IMR-90 (cell line): ENCODE measurements at places on chromosomes 16 and 17.

DNA sequence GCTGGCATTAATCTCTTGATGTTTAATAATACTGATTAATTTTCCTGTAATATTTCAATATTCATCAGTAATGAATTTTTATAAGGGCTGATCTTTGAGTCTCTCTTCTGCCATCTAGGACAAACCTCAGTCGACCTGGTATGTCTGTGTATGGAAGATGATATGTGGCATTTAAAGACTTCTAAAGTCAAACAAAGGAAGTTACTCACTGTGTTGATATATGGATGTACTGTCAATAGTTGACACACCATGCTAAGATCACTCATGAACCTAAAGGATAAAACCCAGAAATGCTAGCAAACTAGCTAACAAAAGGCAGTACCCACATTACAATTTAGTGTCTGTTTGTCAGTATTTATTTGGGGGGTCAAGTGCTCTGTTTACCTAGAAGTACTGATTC, 380.7 kb upstream of the GOT2 start:
- no peak for DNase-seq

- no peak for DNase-seq
These were observed 210.0 kb downstream of the FTO start for GRCh38 chr16:53913920-53914319.

GRCh38 chr16:8964462-8964861, 756 bp upstream of the USP7 start:
- no peak for DNase-seq

DNA sequence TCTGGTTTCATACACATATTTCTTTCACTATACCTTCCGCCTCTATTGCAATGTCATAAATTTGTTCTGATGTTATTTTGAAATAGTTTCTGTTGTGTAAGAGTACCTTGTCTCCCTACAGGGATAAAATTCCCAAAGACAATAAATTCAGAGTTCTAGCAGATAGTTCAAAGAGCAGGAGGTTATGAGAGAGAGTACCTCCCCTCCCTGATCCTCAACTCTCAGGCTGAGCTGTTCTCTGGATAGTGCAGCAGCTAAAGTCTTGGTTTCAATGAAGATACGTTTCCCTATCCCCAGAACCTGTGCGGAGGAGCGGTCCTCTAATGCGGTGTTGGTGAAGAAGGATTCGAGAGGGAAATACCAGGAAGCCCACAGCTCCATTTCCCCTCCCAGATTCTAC, 190.2 kb upstream of the CPHXL start:
- no peak for DNase-seq

- no peak for DNase-seq
These were observed 3.5 kb upstream of the TSPOAP1 start for GRCh38 chr17:58331815-58332777.

DNA sequence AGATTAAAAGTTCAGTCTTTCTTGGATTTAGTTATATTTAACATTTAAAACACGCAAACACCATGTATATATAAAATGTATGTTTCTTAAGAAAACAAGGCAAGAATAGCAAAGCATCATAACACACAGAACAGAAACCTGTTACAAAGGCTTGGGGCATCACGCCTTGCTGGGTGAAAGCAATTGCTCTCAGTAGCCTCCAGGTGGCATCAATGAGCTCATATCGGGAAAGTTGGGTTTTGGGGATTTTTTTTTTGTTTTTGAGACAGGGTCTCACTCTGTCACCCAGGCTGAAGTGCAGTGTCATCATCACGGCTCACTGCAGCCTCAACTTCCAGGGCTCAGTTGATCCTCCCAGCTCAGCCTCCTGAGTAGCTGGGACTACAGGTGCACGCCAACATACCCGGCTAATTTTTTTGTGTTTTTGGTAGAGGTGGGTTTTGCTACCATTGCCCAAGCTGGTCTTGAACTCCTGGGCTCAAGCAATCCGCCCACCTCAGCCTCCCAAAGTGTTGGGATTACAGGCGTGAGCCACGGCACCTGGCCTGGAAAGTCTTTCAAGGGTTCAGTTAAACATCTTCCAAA, 56.9 kb downstream of the CYB5D2 start:
- DNase-seq = peak; percentile 42

- DNase-seq = no peak
These were observed 18.3 kb upstream of the COPRS start for GRCh38 chr17:31877341-31877740.

DNA sequence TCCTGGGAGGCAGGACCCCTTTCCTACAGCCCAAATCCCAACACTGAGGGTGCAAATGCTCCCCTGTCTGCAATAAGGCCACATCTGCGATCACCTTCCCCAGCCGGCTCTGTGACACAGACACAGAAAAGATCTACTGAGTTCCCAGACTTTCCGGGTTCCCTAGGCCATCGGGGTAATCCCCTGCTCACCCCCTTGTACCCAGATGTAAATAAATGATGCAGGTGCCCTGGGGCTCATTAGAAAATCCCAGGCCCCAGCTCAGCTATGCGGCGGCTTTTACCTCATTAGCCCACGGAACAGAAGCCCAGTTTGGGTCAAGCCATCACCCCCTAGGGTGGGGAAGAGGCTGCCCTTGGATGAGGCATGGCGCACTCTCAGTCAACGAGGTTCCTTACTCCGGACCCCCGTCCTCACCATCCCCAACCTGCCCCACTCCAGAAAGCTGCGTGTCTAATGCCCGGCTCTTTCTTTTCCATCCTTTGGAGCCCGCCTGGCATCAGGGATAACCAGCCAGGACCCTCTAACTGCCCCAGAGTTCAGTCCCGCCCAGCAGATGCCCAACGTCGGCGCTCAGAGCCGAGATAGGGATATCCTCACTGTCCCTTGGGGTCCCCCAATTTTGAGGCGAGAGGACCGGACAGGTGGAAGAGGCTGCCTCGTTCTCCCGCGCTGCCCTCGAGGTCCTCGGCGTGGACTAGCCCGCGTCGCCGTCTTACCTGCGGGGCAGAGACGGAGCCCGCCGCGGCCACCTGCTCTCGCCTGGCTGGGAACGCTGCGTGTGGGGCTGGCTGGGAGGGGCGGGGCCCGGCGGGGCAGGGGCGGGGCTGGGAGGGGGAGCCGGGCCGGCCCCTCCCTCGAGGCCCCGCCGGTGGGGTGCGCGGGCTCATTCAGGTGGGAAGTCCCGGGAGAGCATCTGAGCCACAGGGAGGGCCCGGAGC, at the start of gene ZNF385C:
Gene ZNF385C, minus strand, starts transcription at position 783 of the 941 bp plus-strand sequence. CDS start 35,417 bp downstream, outside the sequence.
- DNase-seq = no peak

DNA sequence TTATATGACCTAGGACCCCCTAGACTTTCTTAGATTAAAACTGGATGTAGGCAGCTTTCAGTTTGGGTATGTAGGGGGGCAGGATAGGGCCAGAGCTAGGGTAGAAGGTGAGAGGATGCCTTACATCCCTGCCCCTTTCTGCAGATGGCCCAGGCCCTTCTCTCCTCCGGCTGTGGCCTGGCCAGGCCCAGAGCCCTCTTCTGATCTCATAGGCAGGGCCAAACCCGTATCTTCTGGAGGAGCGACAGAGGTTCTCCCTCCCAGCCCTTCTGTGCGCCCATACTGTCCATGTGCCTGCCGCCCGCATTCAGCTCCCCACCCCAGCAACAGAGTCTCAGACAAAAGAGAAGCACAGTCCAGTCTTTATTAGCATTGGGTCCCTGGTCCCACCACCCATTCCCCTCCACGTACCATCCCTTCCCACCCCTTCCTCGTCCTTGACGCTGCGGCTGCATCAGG, 2.0 kb upstream of the TSPOAP1 start:
- no peak for DNase-seq

DNA sequence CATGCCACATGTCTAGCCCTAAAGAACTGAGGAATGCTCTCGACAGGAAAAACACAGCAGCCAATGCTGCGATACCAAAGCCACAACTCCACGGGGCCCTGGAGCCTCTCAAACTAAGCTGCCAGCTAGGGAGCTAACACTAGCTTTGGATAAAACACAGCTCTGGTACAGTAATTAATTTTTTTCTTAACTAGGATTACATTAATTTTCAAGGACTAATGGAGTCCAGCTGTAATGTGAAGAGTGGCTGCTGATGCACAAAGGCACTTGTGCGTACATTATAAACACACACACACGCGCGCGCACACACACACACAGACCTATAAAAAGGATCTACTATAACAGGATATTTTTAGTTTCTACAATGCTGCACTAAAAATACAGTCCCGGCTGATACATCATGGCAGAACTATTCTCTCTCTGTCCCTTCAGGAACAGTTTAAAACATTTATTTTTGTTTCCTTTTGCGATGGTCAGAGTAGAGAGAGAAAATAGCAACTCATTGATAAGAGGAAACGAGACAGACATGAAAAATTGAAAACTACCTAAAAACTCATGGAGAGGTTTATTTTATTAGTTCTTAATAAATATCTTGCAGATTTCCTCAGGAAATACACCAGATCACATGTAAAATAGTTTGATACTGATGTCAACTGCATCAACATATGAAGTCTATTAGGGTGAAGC, 88.5 kb downstream of the SMG6 start:
- peak; percentile 88 for DNase-seq

DNA sequence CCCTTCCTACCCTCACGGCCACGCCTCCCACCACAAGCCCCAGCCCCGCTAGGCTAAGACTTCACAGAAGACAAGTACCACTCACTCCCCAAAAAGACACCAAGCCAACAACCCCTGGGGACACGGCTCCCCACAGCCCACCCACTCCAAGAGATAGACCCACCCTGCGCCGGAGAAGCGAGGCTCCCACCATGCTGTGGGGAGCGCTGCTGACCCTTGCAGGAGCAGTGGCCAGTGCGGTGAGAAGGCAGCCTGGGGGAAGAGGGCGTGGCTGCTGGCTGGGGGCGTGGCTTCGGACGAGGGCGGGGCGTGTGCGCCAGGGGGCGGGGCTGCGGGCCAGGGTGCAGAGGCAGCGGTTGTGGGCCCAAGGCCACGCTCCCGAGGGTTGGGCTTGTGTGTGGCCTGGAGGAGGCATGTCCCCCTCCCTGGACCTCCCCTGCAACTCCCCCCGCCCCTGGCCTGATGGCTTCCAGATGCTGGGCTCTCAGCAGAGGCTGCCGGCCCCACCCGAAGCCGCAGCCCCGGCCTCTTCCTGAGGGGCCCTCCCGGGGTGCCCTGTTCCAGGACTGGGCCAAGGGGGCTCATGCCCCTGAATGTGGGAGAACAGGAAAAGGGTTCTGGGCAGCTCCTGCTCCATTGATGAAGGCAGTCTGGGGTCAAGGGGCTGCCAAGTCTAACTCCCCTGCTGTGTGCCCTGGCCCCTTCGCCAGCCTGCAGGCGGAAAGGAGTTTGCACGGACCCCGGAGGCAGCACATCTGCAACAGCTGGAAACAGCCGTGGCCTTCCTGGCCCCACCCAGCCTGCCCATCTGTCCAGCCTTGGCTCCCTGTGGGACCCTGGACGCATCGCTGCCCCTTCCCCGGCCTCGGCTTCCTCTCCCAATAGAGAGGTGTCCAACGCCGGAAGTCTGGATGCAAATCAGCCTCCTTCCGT, 9.1 kb downstream of the TFAP4 start:
- peak; percentile 86 for DNase-seq

GRCh38 chr17:80663781-80664206, 119.2 kb downstream of the RPTOR start:
- peak; percentile 84 for DNase-seq

GRCh38 chr16:14539156-14539555, 90.9 kb downstream of the PARN start:
- no peak for DNase-seq

- DNase-seq = no peak
These were observed 18.5 kb upstream of the SPNS2 start for GRCh38 chr17:4479982-4480751.

- DNase-seq = peak; percentile 42
These were observed 24.4 kb downstream of the PRMT7 start for GRCh38 chr16:68335175-68335574.

DNA sequence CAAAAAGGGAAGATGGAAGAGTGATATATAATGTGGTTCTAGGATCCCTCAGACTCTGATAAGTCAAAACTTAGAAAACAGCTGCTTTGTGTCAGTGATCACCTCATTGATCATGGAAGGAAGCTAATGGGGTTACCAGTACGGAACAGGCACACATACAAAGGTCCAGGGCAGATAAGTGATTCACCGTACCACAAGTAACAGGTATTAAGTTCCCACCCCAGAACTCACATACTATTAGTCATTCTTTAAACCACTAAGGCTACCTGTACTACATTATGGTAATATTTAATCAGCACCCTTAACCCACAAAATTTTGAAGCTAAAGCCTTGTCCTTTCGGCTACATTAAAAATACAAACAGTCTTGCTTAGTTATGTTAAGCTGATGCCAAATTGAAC, 17.4 kb downstream of the RNF43 start:
- DNase-seq = no peak

- DNase-seq = no peak
These were observed 27.8 kb downstream of the PIPOX start for GRCh38 chr17:29070781-29071180.

DNA sequence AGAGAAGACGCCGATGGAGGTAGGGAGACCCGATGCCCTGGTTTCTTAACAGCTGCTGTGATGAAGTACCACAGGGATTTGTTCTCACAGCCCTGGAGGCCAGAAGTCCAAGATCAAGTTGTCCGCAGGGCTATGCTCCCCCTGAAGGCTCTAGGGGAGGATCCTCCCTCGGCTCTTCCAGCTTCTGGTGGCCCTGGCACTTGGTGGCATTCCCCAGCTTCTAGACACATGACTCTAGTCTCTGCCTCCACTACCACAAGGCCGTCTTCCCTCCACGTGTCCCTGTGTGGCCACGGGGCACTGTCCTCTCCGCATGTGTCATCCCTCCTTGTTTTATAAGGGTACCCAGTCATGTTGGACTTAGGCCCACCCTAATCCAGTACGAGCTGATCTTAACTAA, 375.2 kb downstream of the SLC39A11 start:
- DNase-seq = no peak
